ENCODE measurements at places on chromosomes 6 and 20. TPM values are rescaled to one million over a fixed set of nuclear protein-coding genes. Genes with fewer than 3 reads are reported as not detected.

- no peak for DNase-seq
- H3K4me3 ChIP-seq: no peak overlapping the region
- H3K36me3 ChIP-seq: peaks cover 4% of the 10 kb centered on the region
- no peak overlapping the region for H3K27ac ChIP-seq
Observed at GRCh38 chr6:92026878-92027277, 1392.5 kb downstream of the EPHA7 start.

GRCh38 chr6:142192343-142192742 lies 45.3 kb downstream of the VTA1 start:
- no peak overlapping the region for H3K27ac ChIP-seq
- H3K4me1 ChIP-seq: no peaks in the 10 kb centered on the region
- H3K4me3 ChIP-seq: no peak overlapping the region
- DNase-seq: no peak
- no peaks in the 10 kb centered on the region for H3K27me3 ChIP-seq

DNA sequence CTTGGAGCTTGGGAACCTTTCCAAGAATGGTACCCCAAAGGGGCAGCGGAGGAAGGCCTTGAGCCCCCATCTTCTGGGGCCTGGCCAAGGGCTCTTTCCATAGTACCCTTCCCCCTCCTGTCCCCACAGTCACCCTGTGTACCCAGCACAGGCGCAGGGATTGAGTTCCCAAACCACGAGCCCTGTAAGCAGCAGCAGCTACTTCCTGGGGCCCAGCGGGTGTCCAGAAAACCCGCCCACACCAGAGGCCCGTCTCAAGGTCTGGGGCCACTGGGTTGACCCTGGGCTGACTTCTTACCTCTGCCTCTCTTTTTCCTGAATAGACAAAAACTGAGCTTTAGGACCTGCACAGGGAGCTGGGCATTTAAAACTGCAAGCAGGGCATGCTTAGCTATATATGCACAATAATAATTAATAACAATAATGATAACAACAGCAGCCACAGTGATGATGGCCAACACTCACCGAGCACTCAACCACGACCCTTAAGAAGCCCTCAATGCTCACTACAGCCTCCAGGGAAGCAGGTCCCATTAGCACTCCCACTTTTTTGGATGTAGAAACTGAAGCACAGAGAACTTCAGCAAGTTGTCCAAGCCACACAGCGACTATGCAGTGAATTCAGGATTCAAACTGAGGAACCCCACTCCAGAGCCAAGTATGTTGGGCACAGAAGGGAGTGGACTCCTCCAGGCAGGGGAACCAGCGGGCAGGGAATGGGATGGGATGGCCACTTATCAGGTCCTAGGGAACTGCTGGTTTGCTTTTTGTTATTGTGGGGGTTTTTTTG lies 14.5 kb downstream of the NOL4L start:
- no peaks in the 10 kb centered on the region for H3K27me3 ChIP-seq
- no peaks in the 10 kb centered on the region for H3K36me3 ChIP-seq
- H3K27ac ChIP-seq: no peak overlapping the region
- DNase-seq: peak; percentile 65
- H3K4me1 ChIP-seq: no peaks in the 10 kb centered on the region

- H3K27me3 ChIP-seq: no peaks in the 10 kb centered on the region
- H3K36me3 ChIP-seq: no peaks in the 10 kb centered on the region
- no peak overlapping the region for H3K27ac ChIP-seq
- no peaks in the 10 kb centered on the region for H3K4me1 ChIP-seq
Observed at GRCh38 chr6:84920021-84920420, 155.6 kb upstream of the TBX18 start.

DNA sequence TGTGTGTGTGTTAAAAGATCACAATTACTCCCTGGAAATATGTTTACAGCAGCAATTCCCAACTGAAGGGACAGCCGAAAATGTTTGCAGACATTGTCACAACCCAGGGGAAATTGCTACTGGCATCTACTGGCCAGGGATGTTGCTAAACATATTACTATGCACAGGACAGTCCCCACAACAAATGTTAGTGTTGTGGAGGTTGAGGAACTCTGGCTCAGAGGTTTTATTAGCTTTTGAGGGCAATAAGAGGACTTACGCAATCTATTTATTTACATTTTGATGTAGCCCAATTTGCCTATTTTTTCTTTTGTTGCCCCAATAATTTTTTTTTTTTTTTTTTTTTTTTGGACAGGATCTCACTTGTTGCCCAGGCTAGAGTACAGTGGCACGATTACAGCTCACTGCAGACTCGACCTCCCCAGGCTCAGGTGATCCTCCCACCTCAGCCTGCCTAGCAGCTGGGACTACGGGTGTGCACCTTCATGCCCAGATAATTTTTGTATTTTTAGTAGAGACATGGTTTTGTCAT lies 154.1 kb downstream of the RPS12 start:
- DNase-seq: no peak
- no peaks in the 10 kb centered on the region for H3K36me3 ChIP-seq
- H3K4me1 ChIP-seq: peaks cover 3% of the 10 kb centered on the region
- no peak overlapping the region for H3K27ac ChIP-seq

- peaks cover 35% of the 10 kb centered on the region for H3K36me3 ChIP-seq
- no peak overlapping the region for H3K27ac ChIP-seq
- no peak for DNase-seq
- no peaks in the 10 kb centered on the region for H3K27me3 ChIP-seq
- H3K4me3 ChIP-seq: no peak overlapping the region
Observed at GRCh38 chr6:79133173-79133572, 55.1 kb upstream of the PHIP start.

DNA sequence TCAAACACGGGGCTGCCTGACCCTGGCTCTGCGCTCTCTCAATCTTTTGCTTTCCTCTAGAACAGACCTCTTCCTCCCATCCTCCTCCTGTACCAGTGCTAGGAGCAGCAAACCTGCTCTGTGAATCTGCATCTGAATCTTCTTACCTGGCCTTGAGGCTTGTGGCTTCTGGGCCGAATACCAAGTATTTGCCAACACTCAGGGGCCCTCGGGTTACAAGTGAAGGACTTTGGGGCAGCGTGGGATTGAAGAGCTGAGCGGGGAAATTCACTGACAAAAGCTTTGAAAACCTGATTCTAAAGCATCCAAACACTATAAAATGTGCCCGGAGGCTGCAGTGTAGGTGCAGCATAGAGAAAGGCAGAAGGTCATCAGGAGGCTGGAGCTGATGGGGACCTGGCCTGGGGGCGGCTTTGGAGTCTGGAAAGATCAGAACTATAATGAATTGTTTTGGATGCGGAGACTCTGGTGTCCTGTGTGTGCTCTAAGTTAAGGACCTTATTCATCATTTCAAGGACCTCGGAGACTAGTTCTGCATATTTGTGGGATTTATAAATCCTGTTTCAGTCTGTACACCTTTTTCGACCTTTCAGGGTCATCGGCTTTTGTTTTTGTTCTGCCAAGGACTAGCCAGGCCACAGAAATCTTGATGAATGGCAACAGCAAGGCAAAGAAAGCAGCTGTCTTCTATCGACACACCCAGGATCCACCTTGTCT lies 16.4 kb upstream of the IGF2R start:
- H3K36me3 ChIP-seq: no peaks in the 10 kb centered on the region
- H3K4me1 ChIP-seq: no peaks in the 10 kb centered on the region
- no peak overlapping the region for H3K4me3 ChIP-seq
- DNase-seq: no peak
- H3K27me3 ChIP-seq: no peaks in the 10 kb centered on the region

- no peak overlapping the region for H3K27ac ChIP-seq
- H3K36me3 ChIP-seq: peaks cover 16% of the 10 kb centered on the region
- H3K4me1 ChIP-seq: no peaks in the 10 kb centered on the region
Observed at GRCh38 chr20:34925981-34926380, 29.6 kb downstream of the GSS start.

Gene LGSN
- 0.13 TPM for total RNA-seq

Gene STX11
- 0.11 TPM for total RNA-seq

Gene SLC17A2
- total RNA-seq: not detected
